IMR-90 (cell line): ENCODE measurements at places on chromosomes 4 and X.

DNA sequence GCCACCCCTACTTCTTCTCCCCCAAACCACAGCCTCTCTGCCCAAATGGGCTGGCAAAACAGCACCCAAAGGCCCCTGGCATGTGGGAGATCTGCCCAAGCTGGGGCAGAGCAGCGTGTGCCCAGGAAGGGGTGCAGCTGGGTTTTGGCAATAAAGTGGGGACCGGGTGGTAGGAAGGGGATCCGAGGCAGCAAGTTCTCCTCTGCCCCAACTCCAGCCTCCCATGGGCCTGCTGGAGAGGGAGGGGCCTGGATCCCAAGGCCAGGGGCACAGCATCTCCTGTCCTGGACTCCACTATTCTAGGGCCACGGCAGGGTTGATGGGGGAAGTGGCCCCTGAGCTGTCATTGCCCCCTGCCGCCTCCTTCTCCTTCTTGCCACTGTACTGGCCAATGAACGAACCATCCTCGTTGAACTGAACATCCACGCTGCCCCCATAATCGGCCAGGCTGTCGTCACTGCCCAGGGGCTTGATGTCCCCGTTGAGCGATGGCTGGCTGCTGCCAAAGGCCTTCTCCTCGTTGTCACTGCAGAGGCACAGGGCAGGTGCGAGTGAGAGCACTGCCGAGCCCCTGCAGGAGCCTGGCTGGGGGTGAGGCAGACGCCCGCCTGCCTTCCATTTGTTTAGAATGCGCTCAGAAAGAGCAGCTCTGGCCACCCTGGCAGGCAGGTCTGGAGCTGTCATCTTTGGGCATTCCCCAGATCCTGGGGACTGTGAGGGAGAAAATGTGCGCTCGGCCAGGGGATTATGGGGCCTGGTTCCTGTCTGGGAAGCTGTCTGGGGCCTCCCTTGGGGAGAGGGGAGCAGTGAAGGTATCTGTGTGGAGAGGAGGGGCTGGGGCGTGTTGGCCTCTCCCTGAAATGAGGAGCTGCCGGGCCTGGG lies 23.4 kb downstream of the L1CAM start:
- no peak for DNase-seq

- DNase-seq = no peak
Observed at GRCh38 chrX:39445336-39445735, 644.1 kb downstream of the MID1IP1 start.

DNA sequence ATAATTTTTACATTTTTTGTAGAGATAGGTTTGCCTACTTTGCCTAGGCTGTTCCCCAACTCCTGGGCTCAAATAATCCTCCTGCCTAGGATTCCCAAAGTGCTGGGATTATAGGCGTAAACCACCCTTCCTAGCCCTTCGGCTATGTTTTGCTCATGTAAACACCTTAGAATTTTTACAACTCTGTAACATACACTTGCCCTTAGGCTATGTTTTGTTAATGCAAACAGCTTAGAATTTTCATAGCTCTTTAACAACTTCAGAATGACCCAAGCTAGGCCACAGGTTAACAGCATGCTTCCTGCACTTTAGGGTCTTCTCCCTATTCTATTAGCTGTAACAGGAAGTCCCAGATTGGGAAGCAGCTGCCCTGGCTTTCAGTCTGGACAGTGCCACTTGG lies 24.2 kb downstream of the KLHL15 start:
- no peak for DNase-seq

DNA sequence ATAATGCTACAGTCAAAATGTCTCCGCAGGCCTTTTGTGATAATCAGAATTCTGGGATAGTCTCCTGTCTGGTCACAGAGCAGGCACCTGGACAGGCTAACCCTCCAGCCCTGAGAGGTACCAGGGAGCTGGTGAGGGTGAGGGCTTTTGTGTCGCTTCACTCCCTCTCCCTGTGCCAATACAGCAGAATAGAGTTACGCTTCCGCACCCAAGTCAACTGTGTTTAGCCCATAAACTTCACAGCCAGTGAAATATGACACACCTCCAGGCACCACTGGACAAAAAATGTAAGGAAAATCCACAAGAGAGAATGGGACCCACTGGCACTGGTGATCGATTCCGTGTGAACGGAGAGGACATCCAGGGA lies 1.3 kb downstream of the GAK start:
- DNase-seq = no peak

- DNase-seq = no peak
Observed at GRCh38 chr4:1183985-1184773, 11.8 kb upstream of the SPON2 start.

DNA sequence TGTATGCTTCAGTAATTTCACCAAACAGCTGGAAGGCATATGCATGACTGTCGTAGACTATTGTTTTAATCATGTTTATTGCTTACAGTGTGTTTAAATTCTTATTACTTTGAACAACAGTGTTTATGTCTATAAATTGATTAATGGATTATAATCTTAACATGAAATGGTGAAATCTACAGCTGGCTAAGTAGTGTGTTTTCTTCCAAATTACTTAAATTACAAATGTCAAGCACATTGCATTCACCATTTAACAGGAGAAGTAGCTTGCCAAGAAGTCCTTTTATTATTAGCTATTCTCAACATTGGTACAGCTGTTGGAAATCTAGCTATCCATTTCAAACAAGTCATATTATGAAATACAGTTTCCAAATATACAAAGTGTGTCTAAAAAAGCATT lies 849.3 kb upstream of the PCDH10 start:
- DNase-seq = no peak

DNA sequence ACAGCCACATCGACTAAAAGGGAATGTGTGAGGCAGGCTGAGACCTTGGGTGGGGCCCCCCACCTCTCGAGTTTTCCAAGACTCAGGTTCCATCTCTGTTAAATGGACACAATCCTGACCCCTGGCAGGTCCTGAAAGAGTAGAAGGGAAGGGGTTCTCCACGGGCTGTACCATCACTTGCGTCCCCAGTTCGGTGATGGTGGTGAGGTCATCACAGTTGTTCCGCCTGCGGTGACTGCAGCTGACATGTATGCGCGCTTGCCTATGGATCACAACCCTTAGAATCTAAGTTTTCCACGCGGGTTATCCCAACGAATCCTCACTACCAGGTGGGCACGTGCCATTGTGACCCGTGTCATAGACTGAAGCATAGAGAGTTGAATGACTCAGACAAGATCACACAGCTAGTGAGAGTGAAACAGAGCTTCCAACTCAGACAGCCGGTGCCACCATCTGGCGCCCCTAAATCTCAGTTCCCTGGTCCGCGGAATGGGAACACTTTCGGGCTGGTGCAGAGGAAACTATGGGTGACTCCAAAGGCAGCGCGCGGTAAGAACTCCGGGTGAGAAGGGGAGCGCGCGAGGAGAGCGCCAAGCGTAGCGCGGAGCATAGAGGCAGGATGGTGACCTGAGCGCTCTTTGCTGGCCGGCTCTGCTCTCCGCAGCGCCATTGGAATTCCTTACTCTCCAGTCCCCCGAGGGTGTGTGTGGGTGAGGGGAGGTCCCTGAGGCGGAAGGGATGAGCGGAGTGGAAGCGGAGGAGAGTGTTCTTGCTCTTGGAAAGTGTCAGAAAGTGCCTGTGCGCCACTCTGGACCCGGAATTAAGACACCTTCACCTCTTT lies 10.5 kb downstream of the MSX1 start:
- DNase-seq = no peak

DNA sequence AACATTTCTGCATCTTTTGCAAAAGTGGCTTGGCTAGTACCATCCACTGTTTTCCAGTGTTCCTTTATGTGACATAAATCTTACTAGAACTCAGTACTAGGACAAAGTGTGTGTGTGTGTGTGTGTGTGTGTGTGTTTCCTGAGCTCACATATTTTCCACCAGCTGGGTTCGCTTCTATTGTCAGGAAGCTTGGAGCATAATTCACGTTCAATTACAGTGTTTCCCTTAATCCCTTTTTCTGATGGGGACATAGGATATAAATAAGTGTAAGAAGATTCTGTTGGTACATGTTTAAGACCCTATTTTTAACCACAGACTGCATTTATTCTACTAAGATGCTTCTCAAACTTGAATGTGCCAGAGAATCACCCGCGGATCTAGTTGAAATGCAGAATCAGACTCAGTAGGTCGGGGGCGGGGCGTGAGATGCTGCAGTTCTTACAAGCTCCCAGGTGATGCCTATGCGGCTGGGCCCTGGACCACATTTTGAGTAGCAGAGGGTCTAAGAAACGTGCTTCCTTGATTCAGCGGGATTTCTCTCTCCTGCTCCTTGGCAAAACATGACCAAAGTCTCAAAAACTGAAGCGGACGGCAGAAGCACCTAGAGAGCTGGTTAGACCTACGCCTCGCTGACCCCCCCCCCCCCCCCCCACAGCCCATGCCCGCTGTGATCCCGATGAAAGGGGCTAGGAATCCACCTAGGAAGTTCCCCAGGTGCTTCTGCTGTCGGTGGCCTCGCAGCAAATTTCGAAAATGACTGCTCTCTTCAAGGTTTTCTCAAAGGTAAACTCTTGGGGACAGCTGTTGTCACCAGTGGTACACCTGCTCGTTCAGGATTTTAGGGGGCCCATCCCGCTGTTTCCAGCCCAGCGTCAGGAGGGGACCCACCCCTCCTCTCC lies 797 bp downstream of the CD99L2 start:
- DNase-seq = no peak

DNA sequence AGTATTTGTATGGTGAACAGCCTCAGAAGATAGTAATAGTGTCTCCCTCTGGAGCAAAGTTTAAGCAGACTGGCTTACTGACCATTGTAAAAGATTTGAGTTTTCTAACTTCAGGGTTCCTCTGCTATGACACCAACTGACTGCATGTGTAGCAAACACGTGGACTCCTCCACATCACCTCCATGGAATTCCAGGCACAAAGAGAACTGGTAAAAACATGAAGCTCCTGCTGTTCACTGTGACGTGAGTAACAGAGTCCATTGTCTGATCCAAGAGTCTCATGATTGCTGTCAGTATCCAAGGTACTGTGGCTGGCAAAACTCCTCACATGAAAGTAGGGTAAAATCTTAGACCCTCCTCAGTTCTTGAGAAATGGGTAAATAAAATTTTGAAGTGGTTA lies 107.6 kb upstream of the FAM9B start:
- DNase-seq = peak; percentile 85

DNA sequence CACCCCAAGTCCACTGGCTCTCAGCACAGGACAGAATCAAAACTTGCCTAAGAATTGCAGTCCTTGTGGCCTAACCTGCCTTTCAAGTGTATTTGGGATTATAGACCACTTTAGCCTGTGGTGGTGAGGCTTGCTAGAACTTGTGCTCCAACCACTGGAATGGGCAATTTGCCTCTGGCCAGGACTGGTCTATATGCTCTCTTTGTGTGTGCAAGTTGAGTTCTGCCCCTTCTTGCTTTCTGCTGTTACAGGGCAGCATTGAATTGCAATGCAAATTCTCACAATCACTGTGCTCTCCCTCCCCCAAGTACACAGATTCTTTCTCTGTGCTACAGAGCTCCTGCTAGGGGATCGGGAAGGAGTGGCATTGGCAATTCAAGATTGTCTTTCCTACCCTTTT lies 233.6 kb upstream of the DIPK2B start:
- DNase-seq = no peak

DNA sequence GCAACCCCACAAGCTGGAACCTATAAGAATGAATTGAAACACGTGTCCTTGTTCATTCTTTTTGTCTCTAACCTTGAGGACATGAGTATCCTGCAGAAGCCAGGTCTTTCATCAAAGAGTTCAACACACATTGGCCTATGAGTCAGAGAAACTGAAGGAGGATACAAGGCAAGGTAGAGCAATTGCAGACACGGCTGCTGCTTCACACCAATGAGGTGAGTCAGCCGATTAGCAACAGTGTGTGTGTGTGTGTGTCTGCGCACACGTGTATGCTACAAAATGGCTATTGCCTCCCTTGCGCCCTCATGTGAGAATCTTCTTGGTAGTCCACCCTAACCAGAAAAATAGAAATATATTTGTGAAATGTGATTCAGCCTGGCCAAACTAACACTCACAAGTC lies 1477.7 kb upstream of the IGFBP7 start:
- no peak for DNase-seq

- DNase-seq = peak; percentile 23
Observed at GRCh38 chr4:121358473-121358872, 22.3 kb downstream of the QRFPR start.

- no peak for DNase-seq
Observed at GRCh38 chr4:26351685-26352084, 30.9 kb downstream of the RBPJ start.

DNA sequence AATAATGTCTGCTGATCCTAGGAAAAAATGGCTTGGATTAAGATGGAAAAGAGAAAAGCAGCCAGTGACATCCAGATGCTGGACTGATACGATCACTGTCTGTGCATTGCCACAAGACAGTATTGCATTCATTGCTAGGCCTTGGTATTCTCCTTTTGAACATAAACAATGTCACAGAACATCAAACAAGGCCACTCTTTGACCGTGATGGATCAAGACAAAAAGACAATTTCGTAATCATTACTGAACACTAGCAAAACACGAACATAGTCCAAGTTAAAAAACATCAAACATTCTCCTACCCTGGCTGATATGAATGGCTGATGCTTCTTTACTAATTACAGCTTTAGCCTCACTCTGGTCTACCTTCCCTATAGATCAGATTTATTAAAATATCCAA lies 374.1 kb upstream of the CXorf51B start:
- DNase-seq = no peak

- no peak for DNase-seq
Observed at GRCh38 chrX:132750331-132751062, 207.9 kb downstream of the HS6ST2 start.

DNA sequence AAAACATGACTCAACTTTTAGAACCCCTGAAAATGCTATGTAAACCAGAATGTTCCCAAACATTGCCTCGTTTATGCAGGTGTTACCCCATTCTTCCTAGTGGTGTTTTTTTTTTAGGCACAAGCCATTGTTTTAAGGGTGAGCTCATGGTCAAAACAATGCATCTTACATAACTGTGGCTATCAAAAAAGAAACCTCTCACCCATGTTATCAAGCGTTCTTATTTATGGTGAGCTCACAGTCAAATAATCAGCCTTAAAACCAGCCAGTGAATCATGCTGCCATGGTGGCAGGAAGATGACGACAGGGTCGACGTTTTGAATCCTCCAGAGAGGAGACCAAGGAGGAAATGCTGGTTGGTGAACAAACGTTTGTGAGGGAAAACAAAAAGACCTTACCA lies 195.2 kb downstream of the KDR start:
- peak; percentile 31 for DNase-seq

DNA sequence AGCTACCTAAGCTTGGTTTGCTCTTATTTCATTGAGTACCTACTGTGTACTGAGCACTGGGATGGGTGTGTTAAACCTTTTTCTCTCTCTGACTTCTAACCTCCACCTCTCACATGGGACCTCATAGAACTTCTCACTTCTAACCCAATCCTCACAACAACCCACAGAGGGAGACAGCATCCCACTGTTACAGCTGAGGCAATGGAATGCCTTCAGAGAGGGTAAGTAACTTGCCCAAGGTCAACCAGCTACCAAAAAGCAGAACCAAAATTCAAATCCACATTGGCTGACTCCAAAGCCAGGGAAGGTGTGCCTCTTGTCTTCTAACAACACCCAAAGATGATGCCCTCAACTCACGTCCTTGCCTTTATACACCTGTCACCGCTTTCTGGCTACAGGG lies 5.4 kb downstream of the SEL1L3 start:
- no peak for DNase-seq
